Vagina (tissue), 2 donors: ENCODE measurements at places on chromosomes 2 and 18. TPM values are rescaled to one million over a fixed set of nuclear protein-coding genes. Genes with fewer than 3 reads are reported as not detected.
A peak's percentile ranks its signal among the peaks of the same experiment; 100 is the strongest.

Gene MC5R
- 0.74 TPM for total RNA-seq

Gene RETREG2
- 43.7 TPM for total RNA-seq

Gene RAB27B
- 6.1 TPM for total RNA-seq

GRCh38 chr2:65626831-65627230, 194.4 kb upstream of the SPRED2 start:
- no peak for DNase-seq
- H3K4me1 ChIP-seq: no peaks in the 10 kb centered on the region
- H3K27me3 ChIP-seq: no peaks in the 10 kb centered on the region
- H3K4me3 ChIP-seq: no peak overlapping the region
- no peak overlapping the region for H3K27ac ChIP-seq

DNA sequence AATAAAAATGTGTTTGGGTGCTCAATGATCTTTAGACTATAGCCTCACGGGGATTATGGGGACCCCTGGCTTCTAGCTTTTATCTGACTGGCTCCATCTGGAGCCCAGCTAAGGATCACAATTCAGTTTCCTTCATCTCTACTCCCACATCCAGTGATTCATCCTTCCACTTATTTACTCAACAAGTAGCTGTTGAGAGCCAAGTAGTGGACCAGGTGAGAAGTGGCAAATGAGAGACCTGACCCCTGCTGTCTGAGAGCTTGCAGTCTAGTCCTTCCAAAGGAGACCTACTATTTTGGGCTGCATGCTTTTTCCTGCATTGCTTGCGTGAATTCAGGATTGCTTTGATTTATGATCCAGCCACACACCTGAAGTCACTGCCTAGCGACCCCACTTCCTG, 10.7 kb upstream of the DSG3 start:
- H3K36me3 ChIP-seq: no peaks in the 10 kb centered on the region
- H3K4me3 ChIP-seq: no peak overlapping the region
- no peak for DNase-seq
- no peaks in the 10 kb centered on the region for H3K4me1 ChIP-seq
- H3K27ac ChIP-seq: no peak overlapping the region
- no peaks in the 10 kb centered on the region for H3K27me3 ChIP-seq

DNA sequence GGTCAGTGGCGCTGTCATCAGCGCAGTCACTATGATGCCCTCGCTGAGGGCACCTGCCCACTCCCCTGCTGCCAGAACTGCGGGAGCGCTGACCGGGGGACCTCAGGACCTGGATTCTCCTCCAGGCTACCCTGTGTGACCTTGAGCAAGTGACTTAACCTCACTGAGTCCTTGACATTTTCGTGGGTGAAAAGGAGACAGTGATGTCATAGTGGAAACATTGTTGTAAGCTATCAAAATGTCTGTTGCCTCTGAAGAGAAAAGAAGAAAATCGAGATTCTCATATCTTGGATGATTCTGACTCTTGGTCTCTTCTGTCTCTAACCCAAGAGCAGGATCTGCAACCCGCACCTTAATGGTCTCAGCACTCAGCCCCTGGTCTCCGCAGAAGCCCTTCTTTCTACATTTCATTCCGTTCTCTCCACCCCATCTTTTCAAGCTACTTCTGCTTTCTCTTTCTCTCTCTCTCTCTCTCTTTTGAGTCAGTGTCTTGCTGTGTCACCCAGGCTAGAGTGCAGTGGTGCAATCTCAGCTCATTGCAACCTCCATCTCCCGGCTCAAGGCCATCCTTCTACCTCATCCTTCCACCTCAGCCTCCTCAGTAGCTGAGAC, 978 bp upstream of the TUBA4A start:
- no peaks in the 10 kb centered on the region for H3K27me3 ChIP-seq
- DNase-seq: no peak
- no peaks in the 10 kb centered on the region for H3K36me3 ChIP-seq
- peaks cover 50% of the 10 kb centered on the region for H3K4me1 ChIP-seq
- peak overlapping the region; percentile 75 for H3K27ac ChIP-seq

- no peak overlapping the region for H3K4me3 ChIP-seq
- H3K4me1 ChIP-seq: no peaks in the 10 kb centered on the region
These were observed 217.3 kb downstream of the ETAA1 start for GRCh38 chr2:67614454-67614853.

- H3K36me3 ChIP-seq: no peaks in the 10 kb centered on the region
- H3K4me3 ChIP-seq: no peak overlapping the region
- no peaks in the 10 kb centered on the region for H3K4me1 ChIP-seq
- H3K27me3 ChIP-seq: no peaks in the 10 kb centered on the region
These were observed 54.7 kb downstream of the SLC66A2 start for GRCh38 chr18:79896738-79897137.

- no peaks in the 10 kb centered on the region for H3K27me3 ChIP-seq
- peak overlapping the region; percentile 77 for H3K27ac ChIP-seq
- peaks cover 28% of the 10 kb centered on the region for H3K4me1 ChIP-seq
- H3K4me3 ChIP-seq: no peak overlapping the region
These were observed 33.7 kb upstream of the WIPF1 start for GRCh38 chr2:174631009-174631981.
